Pancreas (tissue), 10 donors: ENCODE measurements at places on chromosomes 12 and 14.
A peak's percentile ranks its signal among the peaks of the same experiment; 100 is the strongest.

DNA sequence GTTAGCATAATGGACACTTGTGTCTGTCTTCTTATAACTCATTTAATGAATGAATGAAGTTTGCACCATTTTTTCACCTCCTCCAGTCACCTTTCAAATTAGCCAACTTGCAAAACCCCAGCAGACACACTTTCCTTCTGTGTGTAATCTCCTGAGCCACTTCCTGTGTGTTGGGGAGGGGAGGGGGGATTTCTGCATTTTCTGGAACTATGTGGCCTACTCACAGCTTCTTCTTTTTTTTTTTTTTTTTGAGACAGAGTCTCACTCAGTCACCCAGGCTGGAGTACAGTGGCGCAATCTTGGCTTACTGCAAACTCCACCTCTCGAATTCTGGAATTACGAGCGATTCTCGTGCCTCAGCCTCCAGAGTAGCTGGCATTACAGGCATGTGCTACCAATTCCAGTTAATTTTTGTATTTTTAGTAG, 4.1 kb upstream of the SERPINA1 start:
- DNase-seq, result no peak

DNA sequence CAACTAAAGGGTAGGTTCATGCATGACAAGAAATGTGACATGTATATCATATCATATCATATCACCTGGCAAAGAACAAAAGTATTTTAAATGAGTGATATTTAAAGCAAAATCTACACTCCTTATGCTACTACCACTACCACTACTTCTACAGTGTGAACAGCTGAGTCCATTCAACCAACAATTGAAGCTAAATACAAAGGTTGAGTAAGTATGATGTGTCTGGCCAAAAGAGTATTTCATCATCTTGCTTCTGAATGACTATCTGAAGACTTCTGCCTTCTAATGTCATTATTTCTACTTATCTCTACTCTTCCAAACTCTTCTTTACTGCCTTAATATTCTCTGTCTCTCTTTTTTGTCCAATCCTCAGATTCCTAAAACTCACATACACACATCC, 292.6 kb upstream of the CAND1 start:
- DNase-seq, result no peak

- no peak for DNase-seq
Measured at GRCh38 chr12:27588776-27589175, 64.8 kb downstream of the PPFIBP1 start.

DNA sequence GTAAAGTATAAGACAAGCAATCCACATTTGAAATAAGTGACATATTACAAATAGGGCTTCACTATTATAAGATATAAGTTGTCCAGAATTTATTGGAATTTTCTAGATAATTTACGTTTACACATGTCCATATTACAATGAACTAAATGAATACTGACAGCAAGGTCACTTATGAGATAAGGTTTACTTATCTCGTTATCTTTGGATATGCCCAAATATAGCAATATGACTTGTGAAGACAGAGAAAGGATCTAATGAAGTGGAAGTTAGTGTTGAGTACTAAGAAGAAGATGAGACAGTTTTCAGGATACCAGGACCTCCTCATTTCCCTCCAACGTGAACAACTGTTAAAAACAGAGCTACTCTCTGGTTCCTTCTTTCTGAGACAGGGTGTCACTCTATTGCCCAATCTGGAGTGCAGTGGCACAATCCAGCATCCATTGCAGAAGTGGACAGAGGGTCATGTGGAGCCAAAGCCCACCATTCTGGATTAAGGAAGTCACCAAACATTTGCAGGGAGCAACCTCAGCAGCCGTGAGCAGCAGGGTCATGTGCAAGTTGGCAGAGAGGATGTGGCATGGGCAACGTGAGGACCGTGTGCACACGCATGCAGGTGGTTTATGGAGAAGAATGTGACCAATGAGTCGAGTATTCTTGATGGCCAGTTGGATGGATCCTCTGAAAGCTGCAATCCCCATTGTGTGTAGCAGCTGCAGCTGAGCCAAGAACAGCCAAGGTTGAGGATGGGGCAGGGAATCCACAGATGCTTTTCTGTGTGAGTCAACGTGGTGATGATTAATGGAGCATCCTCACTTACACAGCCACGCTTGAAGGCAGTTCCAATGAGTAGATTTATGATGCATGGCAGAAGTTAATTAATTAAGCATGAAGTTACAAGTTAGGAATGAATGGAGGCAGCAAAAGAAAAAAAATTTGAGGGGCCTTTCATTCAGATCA, 111.0 kb downstream of the BICD1 start:
- DNase-seq, result no peak

DNA sequence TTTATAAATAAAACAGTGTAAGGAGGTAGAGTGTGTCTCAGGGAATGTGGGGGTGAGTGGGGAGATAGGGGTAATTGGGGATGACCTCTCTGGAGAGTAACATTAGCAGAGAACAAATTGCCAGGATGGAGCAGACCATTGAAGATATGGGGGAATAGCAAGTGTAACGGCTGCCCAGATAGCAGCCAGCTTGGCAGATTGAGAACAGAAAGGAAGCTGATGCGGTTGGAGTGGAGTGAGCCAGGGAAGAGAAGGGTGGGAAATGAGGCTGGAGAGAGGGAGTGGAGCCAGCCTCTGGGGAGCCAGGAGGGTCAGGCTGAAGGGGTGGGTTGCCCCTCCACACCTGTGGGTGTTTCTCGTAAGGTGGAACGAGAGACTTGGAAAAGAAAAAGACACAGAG, 5.6 kb upstream of the ADCK1 start:
- DNase-seq, result no peak

DNA sequence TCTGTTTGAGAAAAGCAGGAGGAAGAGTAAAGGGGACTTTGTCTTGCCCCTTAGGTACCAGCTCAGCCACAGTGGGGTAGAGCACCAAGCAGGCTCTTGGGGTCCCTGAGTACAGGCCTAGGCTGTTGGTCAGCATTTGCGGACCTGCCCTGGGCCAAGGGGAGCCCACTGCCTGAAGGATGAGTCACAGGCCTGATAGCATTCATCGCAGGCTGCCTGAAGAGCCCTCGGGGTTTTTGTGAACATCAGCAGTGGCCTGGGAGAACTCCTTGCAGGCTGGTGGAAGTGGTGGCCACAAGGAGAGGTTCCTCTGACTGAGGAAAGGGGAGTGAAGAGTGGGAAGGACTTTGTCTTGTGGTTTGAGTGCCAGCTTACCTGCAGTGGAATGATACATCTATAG, 25.0 kb upstream of the P2RX7 start:
- DNase-seq, result no peak

GRCh38 chr14:65269732-65270131, 142.8 kb upstream of the FUT8 start:
- DNase-seq, result no peak

- no peak for DNase-seq
Measured at GRCh38 chr12:31477687-31478086, 113.2 kb downstream of the DENND5B start.

- DNase-seq, result peak; percentile 86
Measured at GRCh38 chr14:104865081-104865630, at the start of gene CEP170B. CEP170B (plus strand) TSS chr14:104865268; CDS start chr14:104868451, 3,183 bp downstream.

DNA sequence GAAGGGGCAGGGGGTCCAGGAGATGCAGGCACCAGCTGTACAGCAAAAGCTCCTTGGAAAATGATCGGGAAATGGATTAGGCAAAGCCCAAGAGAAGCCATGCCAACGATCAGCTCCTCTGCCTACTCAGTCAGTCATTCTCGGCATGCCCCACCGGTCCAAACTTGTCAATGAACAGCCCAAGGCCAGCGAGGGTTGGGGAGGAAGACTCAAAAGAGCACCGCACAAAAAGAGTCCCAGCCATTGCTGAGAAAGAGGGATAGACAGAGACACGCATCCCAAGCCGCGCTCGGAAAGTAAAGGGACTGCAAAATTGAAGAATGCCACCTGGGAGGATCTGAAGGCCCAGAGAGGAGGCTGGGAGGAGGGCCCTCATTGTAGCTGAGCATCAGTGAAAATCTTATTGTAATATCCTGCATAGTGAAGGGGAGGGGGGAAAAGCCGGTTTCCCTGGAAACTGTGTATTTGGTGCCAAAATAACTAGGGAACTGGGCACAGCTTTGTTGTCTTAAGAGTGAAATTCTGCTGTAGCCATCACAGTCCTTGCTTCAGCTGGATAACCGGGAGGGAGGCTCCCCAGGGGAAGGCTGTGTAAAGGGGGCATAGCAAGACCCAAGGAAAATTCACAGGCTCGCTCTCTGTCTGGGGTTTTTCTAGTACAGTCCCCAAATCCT, 4.7 kb downstream of the KDM2B start:
- no peak for DNase-seq

DNA sequence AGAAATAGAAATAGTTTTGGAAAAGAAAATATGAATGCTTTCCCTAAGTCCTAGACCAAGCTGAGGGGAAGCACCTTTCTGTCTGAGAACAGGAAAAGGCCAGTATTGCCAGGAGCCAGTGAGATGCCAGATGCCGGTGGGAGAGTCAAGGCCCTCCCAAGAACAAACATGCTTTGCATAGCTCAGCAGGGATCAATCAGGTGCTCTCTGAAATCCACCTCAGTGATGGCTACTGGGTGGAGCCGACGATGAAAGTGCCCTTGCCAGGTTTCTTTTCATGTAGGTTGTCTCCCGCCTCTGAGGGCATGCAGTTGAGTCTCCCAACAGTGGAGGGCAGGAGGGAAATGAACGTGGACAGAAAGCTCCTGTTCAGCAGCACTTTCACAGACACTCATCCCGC, 28.3 kb downstream of the DEGS2 start:
- DNase-seq, result no peak

- DNase-seq, result no peak
Measured at GRCh38 chr12:108482717-108483212, 32.3 kb upstream of the FICD start.

GRCh38 chr12:91490667-91491311, 308.2 kb upstream of the DCN start:
- peak; percentile 4 for DNase-seq

DNA sequence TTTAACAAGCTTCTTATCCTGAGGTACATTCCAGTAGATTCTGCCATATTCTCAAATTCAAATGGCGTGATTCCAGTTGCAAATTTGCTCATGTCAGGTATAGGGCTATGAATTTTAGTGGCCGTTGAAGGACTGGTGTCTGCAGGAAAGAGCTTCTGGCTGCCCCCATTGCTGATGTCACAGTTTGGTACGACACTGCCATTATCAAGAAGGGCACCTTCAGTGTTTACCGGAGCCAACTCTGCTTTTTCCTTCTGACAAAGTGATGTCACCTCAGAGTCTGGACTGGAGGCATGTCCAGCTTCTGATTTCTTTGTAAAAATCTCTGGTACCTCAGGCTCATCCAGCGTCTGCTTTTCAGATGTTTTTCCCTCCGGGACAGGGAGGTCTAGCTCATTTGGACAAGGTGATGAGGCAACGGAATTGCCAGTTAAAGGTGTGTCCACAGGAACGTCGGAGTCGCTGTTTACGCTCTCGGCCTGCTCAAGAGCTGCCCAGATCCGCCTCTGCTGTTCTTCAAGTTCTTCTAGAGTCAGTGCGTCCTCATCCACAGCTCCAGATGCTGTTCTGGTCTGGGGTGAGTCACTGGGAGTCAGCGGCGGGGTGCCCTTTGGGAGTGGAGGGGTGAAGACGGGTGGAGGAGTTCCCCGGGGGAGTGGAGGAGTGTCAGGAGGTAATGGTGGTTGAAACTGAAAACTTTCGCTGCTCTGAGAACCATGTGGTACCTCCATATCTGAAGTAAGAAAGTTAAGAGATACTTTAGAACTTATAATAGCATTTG, 27.0 kb downstream of the ZCCHC8 start:
- DNase-seq, result no peak

DNA sequence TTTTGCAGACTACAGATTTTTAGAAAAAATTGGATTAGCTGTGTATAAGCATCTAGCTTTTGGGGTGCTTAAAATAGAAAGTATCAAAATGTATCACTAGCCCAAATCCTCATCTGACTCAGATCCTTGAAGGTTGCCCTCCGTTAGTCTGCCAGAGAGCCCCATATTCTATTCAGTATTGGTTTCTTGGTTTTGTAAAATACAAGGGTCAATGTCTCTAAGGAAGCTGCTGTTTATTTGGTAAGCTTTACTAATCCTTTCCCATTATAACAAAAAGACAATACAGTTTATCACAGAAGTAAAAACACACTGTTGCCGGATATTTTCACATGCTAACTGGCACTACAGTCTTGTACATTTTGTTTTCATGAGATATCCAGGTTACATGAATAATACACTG, 92.8 kb upstream of the PTHLH start:
- DNase-seq, result no peak

DNA sequence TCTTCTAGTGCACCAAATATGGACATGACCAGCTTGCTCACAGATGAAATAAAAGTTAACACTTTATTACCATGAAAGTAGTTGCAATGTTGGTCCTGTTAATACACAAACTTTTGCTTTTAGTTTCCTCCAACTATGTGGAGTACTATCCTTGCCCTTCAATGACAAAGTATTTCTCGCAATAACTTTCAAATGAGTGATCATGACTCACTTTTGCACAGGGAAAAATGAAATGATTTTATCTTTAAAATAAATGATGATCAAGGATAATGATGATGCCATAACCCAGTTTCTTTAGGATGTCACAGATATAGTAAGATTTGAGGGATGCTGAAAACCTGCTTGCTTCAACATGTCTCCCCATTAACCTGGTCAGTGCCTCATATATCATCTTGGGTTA, 254.0 kb upstream of the KITLG start:
- no peak for DNase-seq

DNA sequence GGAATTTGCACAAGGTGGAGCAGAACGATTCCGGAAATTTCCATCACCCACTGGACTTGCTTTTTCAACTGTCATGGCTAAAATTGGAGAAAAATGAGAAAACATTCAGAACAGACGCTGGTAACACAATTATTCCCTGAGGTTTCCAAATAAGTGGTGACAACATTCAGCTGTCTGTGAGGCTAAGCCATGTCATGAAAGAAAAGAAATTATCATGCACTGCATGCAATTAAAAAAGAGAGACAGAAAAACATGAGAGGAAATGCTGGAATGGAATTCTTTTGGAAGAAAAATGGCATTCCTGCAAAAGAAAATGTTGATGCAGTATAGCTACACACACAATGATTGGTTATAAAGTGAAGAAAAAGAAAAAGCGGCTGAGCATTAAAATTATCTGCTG, 87.3 kb downstream of the C2CD5 start:
- DNase-seq, result no peak

- no peak for DNase-seq
Measured at GRCh38 chr12:65460063-65460462, 181.6 kb downstream of the MSRB3 start.

GRCh38 chr12:54385251-54385914, 850 bp upstream of the ZNF385A start:
- no peak for DNase-seq

DNA sequence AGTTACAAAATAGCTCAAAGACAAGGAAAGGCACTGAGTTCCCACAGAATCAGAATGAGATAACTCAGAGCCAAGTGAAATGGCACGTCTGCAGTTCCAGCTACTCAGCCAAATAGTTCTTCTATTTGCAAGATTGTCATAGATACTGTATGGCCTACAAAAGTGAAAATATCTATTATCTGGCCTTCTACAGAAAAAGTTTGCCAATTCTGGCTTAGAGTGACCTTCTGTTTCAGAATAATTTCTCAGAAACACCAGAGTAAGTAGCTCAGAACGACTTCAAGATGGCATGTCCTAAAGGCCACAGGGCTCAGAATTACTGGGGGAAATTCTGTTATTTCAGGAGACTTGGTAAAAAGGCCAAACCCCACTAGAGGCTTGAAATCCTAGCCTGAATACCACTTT, 10.7 kb upstream of the RTRAF start:
- no peak for DNase-seq

GRCh38 chr12:51377099-51377984, 13.9 kb downstream of the GALNT6 start:
- no peak for DNase-seq

GRCh38 chr14:55665067-55665675, 85.2 kb downstream of the KTN1 start:
- DNase-seq, result no peak

- DNase-seq, result no peak
Measured at GRCh38 chr12:73665193-73665592, 872.4 kb upstream of the ATXN7L3B start.
